ENCODE measurements at places on chromosomes 3 and 15.

- no peak for DNase-seq
Measured at GRCh38 chr3:8450618-8451017, 51.0 kb upstream of the LMCD1 start.

DNA sequence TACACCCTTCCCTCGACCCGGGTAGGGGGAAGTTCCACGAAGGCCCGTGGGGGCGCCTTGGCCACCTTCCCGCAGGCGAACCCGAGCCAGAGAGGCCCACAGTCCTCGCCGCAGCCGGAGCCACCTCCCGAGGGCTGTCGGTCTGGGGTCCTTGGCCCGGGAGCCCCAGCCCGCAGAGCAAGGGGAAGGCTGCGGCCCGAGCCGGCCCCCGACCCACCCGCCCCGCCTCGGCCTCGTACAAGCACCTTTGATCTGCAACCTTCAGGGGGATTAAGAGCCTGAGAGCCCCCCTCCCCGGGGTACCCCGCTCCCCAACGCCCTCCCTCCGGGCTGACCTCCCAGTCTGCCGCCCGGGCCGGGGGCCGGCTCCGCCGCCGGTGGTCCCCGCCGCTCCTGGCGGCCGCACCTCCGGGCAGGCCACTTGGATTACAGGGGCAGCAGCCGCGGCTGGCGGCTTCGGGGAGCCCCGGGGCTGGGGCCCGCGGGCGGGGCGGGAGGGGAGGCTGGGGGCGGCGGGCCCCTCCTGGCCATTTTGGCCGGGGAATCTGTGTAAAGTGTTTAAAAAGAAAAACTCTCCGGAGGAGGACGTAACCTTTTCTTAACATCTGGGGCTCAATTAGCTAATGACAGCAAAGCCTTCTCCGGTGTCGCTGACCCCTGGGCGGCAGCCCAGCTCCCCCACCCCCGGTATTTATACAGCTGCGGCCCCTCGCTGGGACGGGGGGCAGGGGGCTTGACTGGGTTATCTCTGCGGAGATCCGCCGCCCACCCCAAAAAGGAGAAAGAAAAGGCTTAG lies 40.2 kb downstream of the EPHB3 start:
- DNase-seq, result no peak

DNA sequence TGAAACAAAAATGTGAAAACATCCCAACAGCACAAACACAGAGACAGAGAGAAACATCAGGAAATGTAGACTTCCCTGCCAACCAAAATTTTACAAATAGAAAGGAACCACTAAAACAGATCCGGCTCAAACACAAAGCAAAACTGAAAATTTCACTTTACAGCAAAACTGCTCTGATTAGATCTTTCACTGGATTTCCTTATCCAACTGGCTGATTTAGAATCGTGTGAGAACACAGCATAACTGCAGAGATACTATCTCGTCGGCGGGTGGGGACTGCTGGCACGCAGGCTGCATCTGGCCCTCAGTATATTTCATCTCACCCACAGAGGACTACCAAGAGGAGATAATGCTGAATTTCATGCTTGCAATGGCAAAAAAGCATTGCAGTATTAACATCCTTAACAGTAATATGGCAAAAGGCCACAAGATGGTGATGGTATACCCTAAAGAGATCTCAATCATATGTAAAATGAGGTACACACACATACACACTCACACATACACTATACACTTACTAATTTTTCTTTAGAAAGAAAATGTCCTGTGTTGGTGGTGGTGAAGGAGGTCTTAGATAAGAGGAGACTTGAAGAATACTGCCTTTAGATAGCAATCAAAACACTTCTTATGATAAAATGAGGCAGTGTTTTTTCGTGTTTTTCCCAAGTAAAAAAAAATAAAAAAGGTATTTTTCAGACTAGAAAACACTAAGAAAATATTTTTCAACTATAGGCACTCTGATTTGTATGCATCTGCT lies 10.6 kb upstream of the LEO1 start:
- DNase-seq, result peak; percentile 81

DNA sequence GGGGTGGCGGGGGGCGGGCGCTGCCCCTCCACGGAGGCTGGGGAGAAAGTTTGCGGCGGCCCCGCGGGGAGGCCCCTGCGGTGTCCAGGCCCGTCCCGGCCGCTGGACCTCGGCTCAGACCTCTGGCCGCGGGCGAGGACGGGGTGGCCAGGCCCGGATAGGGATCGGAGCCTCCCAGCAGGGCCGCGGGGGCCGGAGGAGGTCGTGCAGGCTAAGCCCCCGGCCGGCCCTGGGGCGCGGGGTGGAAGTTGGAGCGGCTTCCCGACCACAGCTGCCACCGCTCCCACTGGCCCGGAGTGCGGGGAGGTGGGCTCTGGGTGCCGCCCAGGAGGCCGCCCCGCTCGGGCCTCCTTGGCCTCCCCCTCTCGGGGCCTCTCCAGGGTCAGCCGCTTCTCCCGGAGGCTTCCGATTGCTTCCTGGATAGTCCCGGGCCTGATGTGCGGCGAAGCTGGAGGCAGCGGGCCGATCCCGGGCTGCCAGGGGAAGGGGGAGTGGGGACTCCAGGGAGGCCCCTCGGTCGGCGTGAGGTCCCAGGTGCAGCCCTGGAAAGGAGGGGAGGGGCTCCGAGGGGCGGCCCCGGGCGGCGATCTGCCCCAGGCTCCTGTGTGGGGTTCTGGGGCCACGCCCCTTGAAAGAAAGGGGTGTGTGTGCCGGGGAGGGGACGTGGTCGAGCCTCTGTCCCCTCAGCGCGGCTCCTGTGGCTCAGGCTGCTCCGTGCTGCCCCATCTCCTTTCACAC lies 907 bp downstream of the PLXNA1 start:
- no peak for DNase-seq

DNA sequence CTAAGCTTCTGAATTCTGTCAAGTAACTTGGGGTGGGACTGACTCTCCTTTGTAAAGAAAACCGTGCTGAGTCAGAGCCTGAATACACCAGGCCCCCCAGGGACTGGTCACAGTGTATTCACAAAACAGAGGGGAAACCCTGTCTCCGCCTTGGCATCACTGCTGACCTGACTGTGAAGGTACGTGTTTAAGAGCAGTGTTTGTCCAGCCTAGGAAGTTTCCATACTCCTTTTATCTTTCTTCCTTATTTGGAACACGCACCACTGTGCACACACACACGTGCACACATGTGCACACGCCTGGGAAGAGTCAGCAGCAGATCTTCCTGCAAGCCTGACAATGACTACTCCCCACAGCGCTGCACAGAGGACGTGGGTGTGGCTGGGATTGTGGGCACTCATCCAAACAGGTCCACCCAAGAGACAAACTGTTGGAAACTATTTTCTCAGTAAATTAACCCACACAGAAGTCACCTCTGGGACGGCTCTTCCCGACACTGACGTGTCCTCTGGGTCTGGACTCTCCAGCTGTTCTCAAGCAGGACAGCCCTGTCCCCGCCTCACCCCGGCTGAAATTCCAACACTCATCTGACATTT lies 87.7 kb downstream of the ATP10A start:
- no peak for DNase-seq

GRCh38 chr3:169034401-169034800 lies 629.1 kb downstream of the MECOM start:
- no peak for DNase-seq

DNA sequence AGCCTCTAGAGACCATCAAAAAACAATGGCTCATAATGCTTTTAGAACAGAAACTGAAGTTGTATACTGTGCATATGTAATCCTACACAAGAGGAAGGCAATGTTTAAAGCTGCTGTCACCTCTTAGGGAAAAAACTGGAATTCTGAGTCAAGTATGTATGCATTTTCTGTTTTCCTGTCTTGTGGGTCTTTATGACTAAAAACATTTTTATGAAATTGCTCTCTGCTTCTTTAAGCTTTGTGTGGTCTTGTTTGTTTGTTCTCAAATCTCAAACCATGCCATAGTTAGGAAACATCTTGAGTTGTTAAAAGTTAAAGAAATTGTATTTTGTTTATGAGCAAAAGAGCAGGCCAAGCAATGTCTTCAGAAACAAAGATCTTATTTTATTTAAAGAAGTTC lies 80.9 kb upstream of the SOX2 start:
- no peak for DNase-seq

DNA sequence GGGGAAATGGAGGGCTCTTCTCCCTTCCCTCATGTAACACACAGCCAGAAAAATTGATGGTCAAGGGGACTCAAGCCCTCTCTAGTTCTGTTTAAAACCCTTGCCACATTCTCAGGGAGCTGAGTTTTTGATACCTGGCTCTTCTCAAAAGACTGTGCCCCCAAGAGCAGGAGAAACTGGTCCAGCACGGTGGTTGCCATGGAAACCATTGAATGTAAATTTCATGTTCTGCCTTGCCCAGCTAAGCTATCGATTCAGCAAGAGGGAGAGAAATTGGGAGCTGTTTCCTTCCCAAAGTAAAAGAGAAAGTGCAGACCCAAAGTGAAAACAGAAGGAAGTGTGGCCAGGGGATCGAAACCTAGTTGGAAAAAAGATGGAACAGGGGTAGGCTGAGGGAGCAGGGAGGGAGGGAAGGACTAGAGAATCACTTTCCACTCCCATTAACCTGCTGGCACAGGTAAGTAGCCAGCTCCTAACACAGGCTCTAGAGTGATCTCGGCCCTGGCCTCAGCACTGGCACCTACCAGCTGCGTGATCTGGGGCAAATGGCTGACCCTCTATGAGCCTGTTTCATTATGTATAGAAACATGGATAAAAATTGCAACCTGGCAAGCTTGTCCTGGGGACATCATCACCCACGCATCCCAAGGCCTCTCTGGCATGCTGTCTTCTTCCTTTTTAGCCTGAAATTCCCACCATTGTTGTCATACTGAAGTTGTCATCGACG lies 140.9 kb downstream of the TPRA1 start:
- DNase-seq, result no peak

DNA sequence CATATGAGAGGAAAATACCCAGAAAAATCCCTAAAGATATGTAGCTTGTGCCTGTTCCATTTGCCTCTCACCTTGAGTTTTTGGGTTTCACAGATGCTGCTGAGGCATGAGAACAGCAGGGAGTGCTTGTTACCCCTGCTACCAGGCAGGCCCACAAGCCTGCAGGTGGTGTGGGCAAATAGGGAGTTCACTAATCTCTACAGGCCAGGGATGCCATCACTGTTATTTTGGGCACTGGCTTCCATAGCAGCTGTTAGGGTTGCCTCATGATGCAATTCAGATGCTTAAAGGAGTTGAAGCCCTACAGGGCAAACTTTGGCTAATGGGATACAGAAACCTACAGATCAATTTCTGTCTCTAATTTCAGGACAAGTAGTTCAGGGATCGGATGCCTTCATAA lies 873.5 kb downstream of the OTOL1 start:
- no peak for DNase-seq

- no peak for DNase-seq
Measured at GRCh38 chr3:150249779-150250470, 158.2 kb upstream of the TSC22D2 start.

GRCh38 chr3:20056725-20057611 lies 16.7 kb downstream of the KAT2B start:
- no peak for DNase-seq

DNA sequence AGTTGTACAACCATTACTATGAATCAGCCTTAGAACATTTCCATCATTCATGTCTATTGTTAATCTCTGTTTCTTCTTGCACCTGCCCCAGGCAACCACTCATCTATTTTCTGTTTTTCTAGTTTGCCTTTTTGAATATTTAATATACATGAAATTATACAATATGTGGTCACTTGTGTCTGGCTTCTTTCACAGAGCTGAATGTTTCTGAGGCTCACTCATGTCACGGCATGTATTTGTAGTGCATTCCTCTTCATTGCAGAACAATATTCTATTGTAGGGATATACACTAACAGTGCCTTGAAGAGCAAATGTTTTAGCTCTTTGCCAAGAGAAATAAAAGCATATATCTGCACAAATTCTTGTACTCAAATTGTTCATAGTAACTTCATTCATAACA lies 32.9 kb downstream of the CERS3 start:
- DNase-seq, result no peak

- no peak for DNase-seq
Measured at GRCh38 chr3:138875754-138876664, 41.3 kb upstream of the PIK3CB start.

DNA sequence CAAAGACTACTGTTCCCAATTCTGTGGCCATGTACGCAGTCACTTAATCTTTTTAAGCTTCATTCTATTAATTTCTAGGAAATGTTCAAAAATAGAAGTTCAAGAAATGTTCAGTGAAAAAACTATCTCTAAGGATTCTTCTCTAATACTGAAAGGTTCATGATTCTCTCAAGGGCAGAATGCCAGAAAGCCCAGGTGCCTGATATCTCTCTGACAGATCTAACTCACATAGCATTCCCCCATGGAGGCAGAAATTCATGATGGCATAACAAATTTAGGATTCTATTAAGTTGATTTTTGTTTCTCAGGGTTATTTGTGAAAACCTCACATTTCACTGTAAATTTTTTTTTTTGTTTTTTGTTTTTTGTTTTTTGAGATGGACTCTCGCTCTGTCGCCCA lies 17.5 kb downstream of the CHRM5 start:
- no peak for DNase-seq

- DNase-seq, result no peak
Measured at GRCh38 chr15:48178648-48178931, 495 bp upstream of the MYEF2 start.

- DNase-seq, result no peak
Measured at GRCh38 chr3:55538158-55538557, 51.1 kb upstream of the WNT5A start.

DNA sequence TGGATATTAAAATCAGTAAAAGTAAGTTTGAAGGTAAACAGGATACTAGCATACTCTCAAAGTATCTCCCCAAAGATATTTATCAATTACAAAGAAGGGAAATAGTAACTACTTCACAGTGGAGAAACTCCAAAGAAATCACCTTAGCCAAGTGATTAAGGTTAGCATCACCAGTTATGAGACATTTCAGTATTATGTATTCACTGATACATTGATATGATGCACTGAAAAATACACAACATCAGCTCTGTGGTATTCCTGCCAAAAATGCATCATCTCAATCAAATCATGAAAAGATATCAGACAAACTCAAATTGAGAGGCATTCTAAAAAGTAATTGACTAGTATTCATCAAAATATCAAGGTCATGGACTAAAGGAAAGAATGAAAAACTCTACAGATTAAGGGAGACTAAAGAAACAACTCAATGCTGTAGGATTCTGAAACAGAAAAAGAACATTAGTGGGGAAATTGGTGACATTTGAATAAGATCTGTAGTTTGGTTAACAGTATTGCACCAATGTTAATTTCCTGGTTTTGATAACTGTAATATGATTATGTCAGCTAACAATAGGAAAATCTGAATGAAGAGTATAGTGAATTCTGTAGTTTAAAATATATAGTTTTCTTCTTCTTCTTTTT lies 215.4 kb downstream of the UACA start:
- DNase-seq, result no peak

GRCh38 chr15:88998980-88999713 lies 86.0 kb upstream of the MFGE8 start:
- no peak for DNase-seq

- no peak for DNase-seq
Measured at GRCh38 chr3:99503350-99503749, 135.0 kb upstream of the COL8A1 start.

Data from CD4-positive, alpha-beta T cell treated with Interleukin-4 for 1 hour (primary cell).